ENCODE measurements at places on chromosomes 1 and 21.
A peak's percentile ranks its signal among the peaks of the same experiment; 100 is the strongest.

- DNase-seq = no peak
Observed at GRCh38 chr1:3569436-3569835, 41.9 kb downstream of the MEGF6 start.

GRCh38 chr1:160744199-160744851, 5.3 kb downstream of the SLAMF7 start:
- no peak for DNase-seq

GRCh38 chr21:16634515-16634914, 878.3 kb upstream of the CXADR start:
- no peak for DNase-seq

DNA sequence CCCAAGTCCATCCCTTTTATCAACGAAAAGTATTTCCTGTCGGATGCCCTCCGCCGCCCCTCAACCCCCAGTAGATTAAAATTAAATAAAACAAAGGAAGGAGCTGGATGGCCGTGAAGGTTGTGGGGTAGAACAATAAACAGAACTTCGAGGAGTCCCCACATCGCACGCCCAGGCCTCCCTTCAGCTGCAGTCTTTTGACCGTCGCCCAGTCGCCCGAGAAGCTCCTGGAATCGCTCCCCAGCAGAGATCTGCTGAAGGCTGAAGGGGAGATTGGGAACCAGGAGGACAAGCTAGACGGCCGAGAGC, 905 bp downstream of the BARHL2 start:
- no peak for DNase-seq

- no peak for DNase-seq
Observed at GRCh38 chr21:37087188-37087587, 14.1 kb downstream of the TTC3 start.

DNA sequence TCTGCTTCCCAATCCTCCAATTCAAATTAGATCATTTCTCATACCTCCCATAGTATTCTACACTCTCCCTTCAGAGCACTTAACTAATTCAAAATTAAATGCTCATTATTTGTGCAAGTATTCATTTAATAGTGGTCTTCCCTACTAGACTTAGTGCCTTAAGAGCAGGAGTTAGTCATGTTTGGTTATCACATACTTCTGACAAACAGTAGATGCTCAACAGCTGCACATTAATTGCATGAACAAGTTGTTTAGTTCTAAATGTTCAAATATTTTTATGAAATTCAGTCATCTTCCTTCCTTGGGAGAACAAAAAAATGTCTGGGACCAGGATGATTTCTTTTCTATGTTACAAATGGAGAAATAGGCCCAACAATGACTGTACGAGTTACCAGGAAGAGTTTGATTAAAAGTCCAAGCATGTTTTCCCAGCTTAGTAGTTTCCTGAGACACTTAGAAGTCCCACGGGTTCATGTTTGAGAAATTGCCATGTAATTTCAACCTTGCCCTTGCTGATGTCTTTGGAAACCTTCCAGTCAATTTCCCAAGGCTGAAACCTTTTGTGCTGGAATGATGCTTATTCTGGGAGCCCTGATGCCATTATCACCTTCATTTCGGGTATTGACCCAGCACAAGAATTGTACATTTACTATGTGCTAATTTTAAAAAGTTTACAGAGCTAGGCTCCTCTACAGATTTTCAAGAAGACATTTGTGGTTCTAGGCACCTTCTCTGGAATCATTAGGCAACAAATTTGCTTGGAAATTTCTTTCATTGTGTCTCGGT, 437.9 kb upstream of the PLXNA2 start:
- no peak for DNase-seq

GRCh38 chr1:9019896-9020295, 6.3 kb downstream of the SLC2A7 start:
- no peak for DNase-seq

DNA sequence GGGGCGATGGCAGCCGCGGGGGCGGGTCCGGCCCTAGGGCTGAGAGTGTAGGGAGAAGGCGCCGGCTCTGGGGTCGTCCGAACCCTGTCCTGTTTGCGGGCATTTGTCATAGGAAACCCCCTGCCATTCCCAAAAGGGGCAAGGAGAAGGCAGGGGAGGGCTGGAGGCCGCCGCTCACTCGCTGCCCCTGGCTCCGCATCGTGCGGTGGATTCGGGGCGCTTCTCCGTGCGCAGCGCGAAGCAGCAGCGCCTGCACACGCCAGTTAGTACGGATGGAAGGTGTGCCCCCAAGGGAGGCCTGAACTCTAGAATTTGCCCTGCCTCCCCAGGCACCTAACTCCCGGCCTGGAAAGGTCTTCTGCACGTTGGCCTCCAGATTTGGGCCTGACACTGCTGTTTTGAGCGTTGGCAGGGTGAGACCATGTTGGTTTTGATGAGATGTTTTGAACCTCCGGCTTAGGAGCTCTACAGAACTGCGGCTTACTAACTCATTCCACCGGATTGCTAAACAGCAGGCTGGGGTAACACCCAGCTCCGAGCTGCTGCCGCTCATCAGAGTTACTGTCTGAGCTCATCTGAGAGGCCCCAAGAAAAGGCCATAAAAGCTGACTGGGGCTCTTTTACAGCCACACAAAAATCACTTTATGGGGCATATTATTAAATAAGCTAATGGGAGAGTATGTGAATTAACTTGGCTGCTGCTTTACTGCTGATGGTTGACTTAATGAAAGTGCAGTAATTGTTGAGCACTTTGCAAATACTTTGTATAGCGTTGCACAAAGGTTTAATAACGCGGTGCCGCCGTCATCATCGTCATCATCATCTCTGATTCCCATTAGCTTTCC, 987 bp downstream of the GPR137B start:
- no peak for DNase-seq

DNA sequence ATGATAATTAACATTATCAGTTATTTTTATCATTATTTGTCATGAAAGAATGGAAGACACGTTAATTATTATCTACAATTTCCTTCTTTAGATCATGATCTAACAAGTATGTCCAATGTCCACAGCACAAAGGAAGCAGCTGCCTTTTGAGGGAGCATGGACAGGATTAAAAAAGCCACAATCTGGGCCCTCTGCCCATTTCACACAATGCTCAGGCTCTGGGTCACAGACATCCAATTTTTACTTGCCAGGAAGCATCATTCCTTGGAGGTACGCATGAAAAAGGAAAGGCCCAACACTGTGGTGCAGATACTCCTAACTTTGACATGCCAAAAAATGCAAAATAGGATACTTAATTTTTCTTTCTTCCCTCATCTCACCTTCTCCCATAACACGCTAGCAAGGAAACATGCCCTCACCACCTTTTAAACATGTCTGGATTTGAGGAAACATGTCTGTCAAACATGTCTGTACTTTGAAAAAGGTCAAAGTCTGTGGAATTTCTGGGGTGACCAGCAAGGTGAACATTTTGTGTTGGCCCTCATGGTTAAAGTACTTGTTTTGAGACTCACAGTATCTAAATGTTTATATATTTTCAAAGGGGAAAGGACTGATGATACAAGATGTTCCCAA, 40.0 kb downstream of the GADD45A start:
- no peak for DNase-seq

GRCh38 chr1:54497338-54497737, 50.7 kb upstream of the ACOT11 start:
- no peak for DNase-seq

- DNase-seq = no peak
Observed at GRCh38 chr1:187680823-187681222, 852.1 kb downstream of the PLA2G4A start.

DNA sequence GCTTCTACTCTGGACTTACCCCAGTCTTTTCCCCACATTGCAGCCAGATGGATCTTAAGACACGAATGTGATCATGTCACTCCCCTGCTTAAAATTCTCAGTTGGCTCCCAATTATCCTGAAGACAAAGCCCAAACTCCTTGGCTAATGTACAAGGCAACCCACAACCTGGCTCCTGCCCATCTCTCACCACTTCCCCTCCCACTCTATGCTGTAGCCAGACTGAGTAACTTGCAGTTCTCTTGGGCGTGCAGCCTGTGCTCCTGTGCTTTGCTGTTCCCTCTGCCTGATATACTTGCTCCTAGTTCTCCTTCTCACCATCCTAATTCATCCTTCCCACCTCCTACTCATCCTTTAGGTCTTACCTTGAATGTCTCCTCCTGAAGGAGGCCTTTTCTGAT, 56.2 kb downstream of the LGR6 start:
- DNase-seq = no peak

- DNase-seq = no peak
Observed at GRCh38 chr1:2349806-2350205, 41.5 kb downstream of the MORN1 start.

DNA sequence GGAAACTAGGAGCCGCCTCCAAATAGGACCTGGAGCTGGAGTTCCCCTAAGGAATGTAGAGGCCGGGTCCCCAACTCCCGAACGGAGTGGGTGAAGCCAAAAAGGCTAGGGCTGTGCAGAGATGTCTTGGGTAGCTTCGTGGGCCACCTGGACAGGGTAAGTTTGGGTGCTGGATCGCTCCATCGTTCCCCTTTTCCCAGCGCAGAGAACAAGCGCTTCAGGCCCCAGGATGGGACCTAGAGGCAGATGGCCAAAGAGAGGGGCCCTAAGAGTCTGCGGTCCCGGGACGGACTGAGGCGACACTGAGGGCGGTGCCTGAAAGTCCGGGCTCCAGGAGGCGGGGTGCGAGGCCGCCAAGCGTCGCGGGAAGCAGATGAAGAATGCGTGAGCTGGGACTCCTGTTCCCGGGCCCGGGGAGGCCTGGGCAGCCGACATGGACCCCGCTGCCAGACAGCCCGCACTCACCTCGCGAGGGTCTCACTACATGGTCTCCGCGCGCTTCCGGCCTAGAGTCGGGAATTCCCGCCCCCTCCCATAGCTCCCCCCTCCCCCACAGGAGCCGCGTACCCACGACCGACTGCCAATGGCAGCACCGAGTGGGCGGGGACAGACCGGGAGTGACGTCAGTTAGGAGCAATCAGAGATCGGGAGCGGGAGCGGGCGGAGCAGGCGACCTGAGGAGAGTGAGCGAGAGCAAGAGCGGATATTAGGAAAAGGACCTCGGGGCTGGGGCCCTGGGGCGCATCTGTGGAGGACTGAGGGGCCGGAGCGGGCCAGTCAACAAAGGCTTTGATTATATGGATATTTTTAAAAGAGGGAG, at the start of gene SLC39A1:
Gene SLC39A1 (minus strand): TSS at position 508 of the 820 bp plus-strand sequence. CDS start 822 bp downstream, outside the sequence.
- peak; percentile 95 for DNase-seq

DNA sequence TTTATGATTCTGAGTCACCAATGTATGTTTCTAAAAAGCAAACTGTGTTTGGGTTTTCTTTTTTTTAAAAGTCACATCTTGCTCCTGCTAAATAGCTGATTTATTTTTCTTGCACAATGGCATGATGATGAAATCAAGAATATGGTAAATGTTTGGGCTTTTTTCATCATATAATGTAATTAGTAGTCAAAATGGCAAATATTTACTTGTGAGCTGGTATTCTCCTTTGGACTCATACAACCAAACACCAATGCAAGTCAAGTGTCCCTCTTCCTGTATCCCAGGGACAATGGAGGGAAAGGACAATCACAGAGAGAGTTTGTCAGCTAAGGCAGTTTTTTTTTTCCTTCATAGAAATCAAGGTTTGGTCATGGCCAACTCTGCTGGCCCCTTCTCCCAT, 94.6 kb upstream of the RALGPS2 start:
- no peak for DNase-seq

DNA sequence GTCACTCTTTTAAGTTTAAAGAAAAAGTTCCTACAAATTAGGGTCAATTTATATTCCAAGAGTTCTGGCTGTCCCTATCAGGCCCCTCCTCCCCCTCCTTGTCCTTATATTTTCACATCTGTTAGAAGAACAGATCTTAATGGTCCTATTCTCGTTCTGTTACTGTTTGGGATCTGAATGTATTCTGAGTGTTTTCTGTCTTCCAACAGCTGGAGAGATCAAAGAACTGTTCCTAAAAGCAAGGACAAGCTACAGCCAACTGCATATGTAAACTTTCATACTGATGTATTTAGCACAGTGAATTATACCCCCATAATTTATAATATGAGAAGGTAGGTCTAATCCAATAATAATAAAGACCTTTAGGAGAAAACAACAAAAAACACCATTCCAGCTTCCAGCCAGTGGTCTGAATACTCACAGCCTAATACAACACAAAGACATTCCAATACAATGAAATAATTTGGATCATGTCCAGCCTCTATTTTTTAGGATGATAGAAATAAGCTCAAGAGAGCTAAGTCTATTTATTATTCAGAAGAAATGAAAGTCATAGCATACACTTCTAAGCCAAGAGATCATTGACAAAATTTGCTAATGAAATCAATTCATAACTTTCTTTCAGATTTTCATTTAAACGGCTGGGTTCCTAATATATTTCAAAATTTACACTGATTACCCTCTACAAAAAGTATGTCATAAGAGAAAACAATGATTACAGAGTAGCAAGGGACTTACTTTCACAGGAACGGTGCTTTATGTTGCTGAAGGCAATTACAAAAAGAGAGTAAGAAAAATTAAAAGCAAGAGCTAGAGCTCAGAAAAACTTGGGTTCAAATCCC, 25.3 kb downstream of the WLS start:
- no peak for DNase-seq

- DNase-seq = no peak
Observed at GRCh38 chr1:196181594-196181878, 426.7 kb downstream of the KCNT2 start.

All from effector CD4-positive, alpha-beta T cell (primary cell).